ENCODE measurements at places on chromosomes 2 and 18. TPM values are rescaled to one million over a fixed set of nuclear protein-coding genes. Genes with fewer than 3 reads are reported as not detected.

Gene PARD3B
- total RNA-seq = 0.83 TPM

Gene SATB2
- 3.4 TPM for total RNA-seq

Gene COL6A3
- 0.15 TPM for total RNA-seq

Gene CNTNAP5
- not detected for total RNA-seq

Gene TSPYL6
- not detected for total RNA-seq
